ENCODE measurements at places on chromosomes 13 and 19. TPM values are rescaled to one million over a fixed set of nuclear protein-coding genes. Genes with fewer than 3 reads are reported as not detected.

The OR7C1 gene
- not detected for total RNA-seq

- peak overlapping the region; percentile 33 for H3K4me3 ChIP-seq
- DNase-seq = no peak
- H3K27me3 ChIP-seq = peaks cover 77% of the 10 kb centered on the region
These were observed 366 bp upstream of the KL start for GRCh38 chr13:33015791-33016323.

- peak overlapping the region; percentile 89 for H3K4me3 ChIP-seq
- H3K27ac ChIP-seq = no peak overlapping the region
- peaks cover 15% of the 10 kb centered on the region for H3K4me1 ChIP-seq
- DNase-seq = peak; percentile 15
- H3K27me3 ChIP-seq = peaks cover 14% of the 10 kb centered on the region
- no peaks in the 10 kb centered on the region for H3K36me3 ChIP-seq
These were observed 1.6 kb downstream of the MISP3 start for GRCh38 chr19:14073925-14074838.

GRCh38 chr19:10670182-10670581 is 16.0 kb downstream of the ILF3 start:
- H3K4me1 ChIP-seq = no peaks in the 10 kb centered on the region
- no peak for DNase-seq

GRCh38 chr13:67961331-67961730 is 731.2 kb upstream of the PCDH9 start:
- DNase-seq = no peak
- no peaks in the 10 kb centered on the region for H3K4me1 ChIP-seq
- H3K27ac ChIP-seq = no peak overlapping the region
- no peak overlapping the region for H3K4me3 ChIP-seq
- H3K27me3 ChIP-seq = no peaks in the 10 kb centered on the region

The PLPPR2 gene
- total RNA-seq = 7.3 TPM

- peaks cover 17% of the 10 kb centered on the region for H3K4me1 ChIP-seq
- no peaks in the 10 kb centered on the region for H3K27me3 ChIP-seq
- H3K4me3 ChIP-seq = no peak overlapping the region
- no peak for DNase-seq
- no peak overlapping the region for H3K27ac ChIP-seq
- H3K36me3 ChIP-seq = no peaks in the 10 kb centered on the region
These were observed 142.8 kb downstream of the KLF12 start for GRCh38 chr13:73991384-73991783.

- no peak overlapping the region for H3K4me3 ChIP-seq
- DNase-seq = no peak
- H3K27ac ChIP-seq = no peak overlapping the region
- H3K4me1 ChIP-seq = peaks cover 28% of the 10 kb centered on the region
- H3K27me3 ChIP-seq = peaks cover 9% of the 10 kb centered on the region
These were observed 160.5 kb downstream of the TM9SF2 start for GRCh38 chr13:99661791-99662190.

GRCh38 chr19:37905946-37906868 is at the start of gene WDR87:
Gene WDR87 (minus strand): TSS chr19:37906594. CDS start chr19:37898239, 8,355 bp downstream.
- peaks cover 9% of the 10 kb centered on the region for H3K4me1 ChIP-seq
- H3K4me3 ChIP-seq = peak within 1 kb of the TSS; percentile 69
- DNase-seq = peak; percentile 17
- H3K27me3 ChIP-seq = no peaks in the 10 kb centered on the region
- H3K36me3 ChIP-seq = no peaks in the 10 kb centered on the region

DNA sequence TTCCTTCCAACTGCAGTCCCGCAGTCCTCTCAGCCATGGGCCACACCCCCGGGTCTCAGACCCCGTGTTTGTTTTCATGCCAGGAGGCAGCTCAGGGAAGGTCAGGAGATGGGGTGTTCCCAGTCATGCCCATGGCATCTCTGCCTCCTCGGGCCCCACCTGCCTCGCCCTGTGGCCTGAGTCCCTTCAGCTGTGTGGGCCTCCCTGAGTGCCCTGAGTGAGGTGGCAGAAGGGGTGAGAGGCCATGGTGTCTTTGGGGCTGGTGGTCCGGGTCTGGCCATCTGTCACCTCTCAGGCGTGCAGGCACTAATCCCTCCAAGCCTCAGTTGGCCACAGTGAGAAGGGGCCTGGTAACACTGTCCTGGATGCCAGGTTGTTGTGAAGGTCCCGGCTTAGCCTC is 10.9 kb upstream of the KDM4B start:
- no peaks in the 10 kb centered on the region for H3K36me3 ChIP-seq
- H3K4me1 ChIP-seq = no peaks in the 10 kb centered on the region
- no peaks in the 10 kb centered on the region for H3K27me3 ChIP-seq
- DNase-seq = no peak
- H3K27ac ChIP-seq = no peak overlapping the region
- no peak overlapping the region for H3K4me3 ChIP-seq

GRCh38 chr19:2648528-2648937 is 54.0 kb downstream of the GNG7 start:
- no peaks in the 10 kb centered on the region for H3K4me1 ChIP-seq
- DNase-seq = peak; percentile 85
- no peaks in the 10 kb centered on the region for H3K27me3 ChIP-seq
- H3K4me3 ChIP-seq = no peak overlapping the region

- no peak for DNase-seq
- no peak overlapping the region for H3K4me3 ChIP-seq
- no peaks in the 10 kb centered on the region for H3K36me3 ChIP-seq
- no peak overlapping the region for H3K27ac ChIP-seq
- H3K27me3 ChIP-seq = no peaks in the 10 kb centered on the region
These were observed 1381.9 kb downstream of the EFNB2 start for GRCh38 chr13:105153611-105154010.

DNA sequence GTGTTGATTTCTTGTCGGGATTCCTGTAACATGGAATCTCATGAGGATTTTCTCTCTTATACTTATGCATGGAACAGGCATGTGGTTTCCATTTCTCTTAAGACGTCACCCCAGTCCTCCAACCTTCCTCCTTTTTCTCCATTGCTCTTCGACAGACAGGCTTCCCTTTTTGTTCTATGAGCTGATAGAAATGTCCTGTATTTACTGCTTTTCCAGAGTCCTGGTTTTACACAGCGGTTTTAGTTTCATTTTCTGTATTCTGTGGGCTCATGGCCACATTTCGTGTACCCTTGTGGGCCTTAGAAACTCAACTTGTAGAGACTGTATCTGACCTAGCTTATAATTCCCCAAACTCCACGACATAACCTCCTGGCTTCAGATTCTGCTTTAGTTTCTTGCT is 113.1 kb downstream of the PAN3 start:
- no peaks in the 10 kb centered on the region for H3K27me3 ChIP-seq
- no peak overlapping the region for H3K4me3 ChIP-seq
- H3K36me3 ChIP-seq = no peaks in the 10 kb centered on the region
- H3K4me1 ChIP-seq = no peaks in the 10 kb centered on the region

The ZNF560 gene
- total RNA-seq = 0.80 TPM

- DNase-seq = no peak
- H3K36me3 ChIP-seq = no peaks in the 10 kb centered on the region
- H3K4me1 ChIP-seq = no peaks in the 10 kb centered on the region
- peaks cover 17% of the 10 kb centered on the region for H3K27me3 ChIP-seq
These were observed 94.9 kb downstream of the FAM216B start for GRCh38 chr13:42876270-42876714.

The ZNF17 gene
- total RNA-seq = 13.0 TPM
